ENCODE measurements at places on chromosomes 5 and 9.
A peak's percentile ranks its signal among the peaks of the same experiment; 100 is the strongest.

- no peak for DNase-seq
Measured at GRCh38 chr5:8906303-8906967, 639.4 kb downstream of the SEMA5A start.

DNA sequence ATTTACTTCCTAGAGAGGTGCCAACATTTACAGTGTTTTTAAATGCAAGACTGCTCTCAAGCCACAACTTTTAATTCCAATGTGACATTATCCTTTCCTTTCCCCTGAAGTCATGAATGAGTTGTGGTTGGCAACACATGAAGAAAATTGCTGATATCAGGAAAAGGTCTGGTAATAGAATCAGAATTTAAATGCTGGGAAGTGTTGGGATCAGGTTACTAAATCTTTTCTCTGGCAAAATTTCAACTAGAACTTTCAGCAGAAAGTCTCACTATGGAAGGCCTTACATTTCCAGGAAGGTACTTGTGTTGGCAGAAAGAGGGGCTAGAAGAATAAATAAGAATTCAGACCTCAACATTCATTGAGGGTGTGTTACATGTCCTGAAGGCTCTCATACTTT is 10.6 kb upstream of the SLC44A1 start:
- no peak for DNase-seq

DNA sequence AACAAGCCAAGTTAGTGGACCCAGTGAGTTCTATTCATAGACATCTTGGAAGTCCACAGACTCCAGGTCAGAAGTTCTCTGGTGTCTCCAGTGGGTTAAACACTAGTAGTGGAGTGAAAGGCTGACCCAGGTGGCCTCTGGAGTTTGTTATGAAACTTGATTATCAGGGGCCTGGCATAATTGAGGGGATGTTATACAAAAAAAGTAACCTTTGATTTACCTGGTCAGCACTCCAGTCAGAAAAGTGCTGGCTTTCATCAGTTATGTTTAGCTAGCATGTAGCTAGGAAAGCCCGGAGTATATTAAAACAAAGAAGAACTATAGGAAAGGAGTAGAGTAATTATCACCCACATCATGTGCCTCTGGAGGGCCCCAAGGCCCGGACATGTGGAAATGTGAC is 171.1 kb downstream of the CD180 start:
- DNase-seq: no peak

DNA sequence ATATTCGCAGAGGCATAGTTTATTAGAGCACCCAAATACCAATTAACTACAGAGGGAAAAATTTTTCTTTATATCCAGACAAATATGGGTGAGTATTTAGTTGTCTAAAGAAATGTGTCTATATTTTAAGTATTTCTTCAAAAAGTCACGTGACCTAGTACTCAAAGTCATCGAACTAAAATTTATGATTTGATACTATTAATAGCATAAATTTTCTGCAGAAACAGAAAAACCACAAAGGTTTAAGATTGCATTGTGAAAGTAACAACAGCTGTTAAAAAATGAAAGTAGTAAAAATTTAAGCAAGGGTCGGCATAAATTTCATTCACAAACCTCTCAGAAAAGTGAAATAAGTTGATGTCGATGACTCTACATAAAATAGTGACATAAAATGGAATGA is 323.9 kb upstream of the RORB start:
- no peak for DNase-seq

DNA sequence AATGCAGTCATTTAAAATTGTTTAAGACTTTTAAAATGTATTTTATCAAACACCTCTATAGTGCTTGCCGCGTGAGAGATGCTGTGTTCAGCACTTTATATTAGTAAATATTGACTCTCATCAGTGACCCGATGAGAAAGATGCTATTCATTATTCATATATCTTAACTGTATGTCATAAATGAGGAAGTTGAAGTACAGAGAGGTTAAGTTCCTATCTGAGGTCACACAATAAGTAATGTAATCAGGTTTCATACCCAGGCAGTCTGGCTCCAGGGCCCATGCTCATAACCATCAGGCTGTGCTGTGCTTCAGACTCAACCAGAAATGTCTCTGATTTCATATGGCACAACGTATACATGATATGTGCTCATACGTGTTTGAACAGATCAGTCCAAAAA is 119.0 kb downstream of the SV2C start:
- no peak for DNase-seq

DNA sequence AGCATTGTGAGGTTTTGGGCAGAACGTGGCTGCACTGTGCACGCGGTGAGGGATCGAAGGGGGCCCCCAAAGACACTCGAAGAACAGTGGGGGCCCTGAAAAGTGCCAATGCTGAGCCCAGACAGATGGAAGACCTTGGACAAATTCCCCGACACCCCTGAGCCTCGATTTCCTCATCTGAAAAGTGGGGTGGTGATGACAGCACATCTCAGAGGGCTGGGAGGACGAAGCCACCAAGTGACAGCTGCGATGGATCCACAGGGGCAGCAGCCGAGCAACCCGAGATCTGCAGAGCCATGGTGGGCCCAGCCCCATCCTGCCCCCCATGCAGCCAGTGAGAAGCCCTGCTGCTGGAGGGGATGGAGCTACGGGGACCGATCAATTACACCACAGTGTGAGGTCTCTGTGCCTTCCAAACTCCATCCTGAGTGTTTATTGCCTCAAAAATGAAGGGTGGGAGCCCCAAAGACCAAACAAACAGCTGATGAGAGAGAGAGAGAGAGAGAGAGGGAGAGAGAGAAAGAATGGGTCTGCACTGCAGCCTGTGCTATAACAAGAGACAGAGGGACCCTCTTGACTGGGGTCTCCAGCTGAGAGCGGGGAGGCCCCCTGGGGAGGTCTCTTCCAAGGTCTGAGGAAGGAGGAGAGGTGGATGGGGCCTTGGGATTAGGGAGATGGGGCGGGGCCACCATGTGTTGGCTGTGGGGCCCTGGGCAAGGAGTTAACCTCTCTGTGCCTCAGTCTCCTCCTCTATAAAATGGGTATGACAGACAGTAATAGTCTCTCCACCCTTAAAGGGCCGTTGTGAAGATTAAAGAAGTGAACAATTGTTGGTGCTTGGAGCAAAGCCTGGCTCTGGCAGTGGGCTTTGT is 134.4 kb upstream of the IER5L start:
- no peak for DNase-seq

DNA sequence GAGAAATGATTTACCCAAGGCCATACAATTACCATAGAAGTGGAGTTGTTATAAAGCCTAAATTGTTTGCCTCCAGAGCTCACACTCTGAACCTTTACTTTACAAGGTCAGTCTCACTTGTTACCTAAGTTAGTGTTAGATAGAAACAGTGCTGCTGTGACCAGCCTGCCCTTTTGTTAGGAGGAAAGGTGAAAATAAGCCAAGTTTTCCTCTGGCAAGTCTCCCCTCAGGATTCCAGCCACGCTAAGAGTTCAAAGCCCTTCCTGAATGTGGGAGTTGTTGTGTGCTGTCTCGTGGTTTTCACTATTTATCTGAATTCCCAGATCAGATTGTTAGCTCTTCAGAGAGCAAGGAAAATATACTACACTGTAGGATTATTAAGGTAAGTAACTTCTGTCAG is 260.0 kb downstream of the SGCD start:
- DNase-seq: no peak

DNA sequence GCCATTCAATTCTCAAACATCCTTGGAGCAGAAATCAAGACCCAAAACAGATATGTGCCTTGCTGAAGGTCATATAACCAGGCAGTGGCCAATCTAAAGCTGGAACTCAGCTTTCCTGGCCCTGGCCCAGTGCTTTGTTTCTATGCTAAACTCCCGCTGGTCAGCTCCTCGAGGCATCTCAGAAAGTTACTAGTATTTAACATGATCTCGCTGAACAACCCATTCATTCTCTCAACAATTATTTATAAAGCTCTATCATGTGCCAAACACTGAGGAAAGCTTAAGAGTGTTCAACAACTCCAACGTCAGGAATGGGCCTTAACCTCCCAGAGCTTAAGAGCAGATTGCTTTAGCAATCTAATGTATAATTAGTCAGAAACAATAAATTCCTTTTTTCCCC is 54.0 kb downstream of the FOXD1 start:
- peak; percentile 43 for DNase-seq

DNA sequence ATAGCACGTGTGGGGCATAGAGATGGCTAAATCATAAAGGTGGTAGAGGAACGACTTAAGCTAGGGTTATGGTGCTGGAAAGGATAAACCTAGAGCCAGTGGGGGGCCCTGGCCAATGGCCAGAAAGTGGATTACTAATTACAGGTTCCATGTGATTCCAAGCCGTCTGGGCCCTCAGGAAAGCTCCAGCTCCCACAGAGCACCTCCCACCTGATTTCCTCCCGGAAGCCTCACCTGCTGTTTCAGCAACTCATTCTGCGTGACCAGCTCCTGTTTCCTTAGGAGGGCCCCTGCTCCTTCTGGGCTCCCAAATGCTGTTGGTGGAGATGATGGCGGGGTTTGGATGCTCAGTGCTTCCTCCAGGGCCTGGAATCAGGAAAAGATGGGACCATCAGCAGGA is 16.2 kb downstream of the GPX3 start:
- peak; percentile 4 for DNase-seq

DNA sequence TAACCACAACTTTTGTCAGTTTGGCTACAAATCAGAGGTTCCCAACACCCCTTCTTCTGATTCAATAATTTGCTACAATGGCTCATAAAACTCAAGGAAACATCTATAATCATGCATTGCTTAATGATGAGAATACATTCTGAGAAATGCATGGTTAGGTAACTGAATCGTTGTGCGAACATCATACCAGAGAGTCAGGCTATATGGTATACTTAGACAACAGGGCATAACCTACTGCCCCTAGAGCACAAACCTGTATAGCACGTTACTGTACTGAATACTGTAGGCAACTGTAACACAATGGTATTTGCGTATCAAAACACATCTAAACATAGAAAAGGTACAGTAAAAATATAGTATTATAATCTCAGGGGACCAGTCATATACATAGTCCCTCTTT is 31.0 kb upstream of the RNF38 start:
- no peak for DNase-seq

GRCh38 chr9:34240006-34240405 is 61.2 kb downstream of the UBAP1 start:
- no peak for DNase-seq

- no peak for DNase-seq
Measured at GRCh38 chr9:109918339-109919163, 138.6 kb downstream of the PALM2AKAP2 start.

DNA sequence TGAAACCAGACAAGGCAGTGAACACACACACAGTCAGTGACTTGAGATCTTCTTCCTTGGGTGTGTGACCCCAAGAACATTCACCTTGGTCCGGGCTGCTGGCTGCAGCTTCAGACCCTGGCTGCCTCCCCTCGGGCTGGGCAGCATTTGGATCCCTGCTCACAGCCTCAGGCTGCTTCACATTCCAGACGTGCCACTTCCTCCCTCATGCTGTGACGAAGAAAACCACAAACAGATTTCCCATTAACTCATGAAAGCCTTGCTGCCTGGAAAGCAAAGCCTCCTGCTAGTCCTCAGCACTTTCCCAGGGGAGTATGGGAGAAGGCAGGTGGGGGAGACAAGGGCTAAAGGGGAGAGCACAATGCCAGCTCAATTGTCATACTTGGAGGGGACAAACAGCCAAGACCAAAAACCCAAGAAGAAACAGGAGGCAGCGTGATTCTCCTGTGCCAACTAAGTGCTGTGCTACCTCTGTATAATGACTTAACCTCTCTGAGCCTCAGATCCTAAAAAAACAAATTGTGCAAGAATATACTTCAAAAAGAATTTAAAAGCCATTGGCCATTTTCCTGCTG is 594.6 kb upstream of the BRINP1 start:
- no peak for DNase-seq

- peak; percentile 25 for DNase-seq
Measured at GRCh38 chr9:105694848-105695581, 674 bp downstream of the TMEM38B start.

GRCh38 chr9:2419347-2419746 is 202.2 kb upstream of the VLDLR start:
- DNase-seq: no peak

DNA sequence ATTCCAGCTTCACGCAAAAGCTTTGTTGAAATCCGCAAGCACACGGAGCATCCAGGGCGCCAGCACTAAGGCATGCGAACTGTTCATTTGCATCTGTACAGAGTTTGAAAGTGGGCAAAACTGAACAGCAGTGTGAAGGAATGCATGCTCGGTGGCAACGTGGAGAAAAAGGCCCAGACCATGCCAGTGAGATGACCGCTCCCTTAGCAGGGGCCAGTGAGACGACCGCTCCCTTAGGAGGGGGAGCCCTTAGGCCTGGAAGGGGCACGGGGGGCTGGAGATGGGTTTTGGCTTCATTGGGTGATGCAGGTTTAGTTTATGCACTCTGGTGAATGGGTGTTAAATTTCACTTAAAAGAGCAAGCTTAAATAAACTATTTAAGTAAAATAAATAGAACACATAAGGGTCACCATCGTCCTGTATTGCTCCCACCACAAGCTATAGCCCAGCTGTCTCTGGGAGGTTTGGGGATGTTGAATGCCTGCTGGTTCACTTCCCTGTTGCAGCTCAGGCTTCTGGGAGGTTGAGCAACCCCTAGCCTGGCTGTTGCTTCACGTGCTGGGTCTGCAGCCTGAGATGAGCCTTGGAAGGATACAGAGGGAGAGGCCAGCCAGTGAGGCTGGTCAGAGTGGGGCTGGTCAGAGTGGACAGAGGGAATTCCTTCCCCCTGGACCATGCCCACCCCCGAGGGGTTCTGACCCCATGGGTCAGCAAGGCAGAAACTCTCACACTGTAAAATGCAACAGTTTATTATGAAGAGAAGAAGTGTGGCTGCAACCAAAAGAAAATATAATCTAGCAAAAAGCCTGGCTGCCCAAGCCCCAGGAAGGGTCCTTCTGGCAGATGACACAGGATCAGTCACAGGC is 4.6 kb upstream of the FCN1 start:
- no peak for DNase-seq

GRCh38 chr9:95446259-95446658 is 70.5 kb downstream of the PTCH1 start:
- no peak for DNase-seq

- DNase-seq: no peak
Measured at GRCh38 chr5:133730346-133730745, 118.0 kb upstream of the FSTL4 start.

DNA sequence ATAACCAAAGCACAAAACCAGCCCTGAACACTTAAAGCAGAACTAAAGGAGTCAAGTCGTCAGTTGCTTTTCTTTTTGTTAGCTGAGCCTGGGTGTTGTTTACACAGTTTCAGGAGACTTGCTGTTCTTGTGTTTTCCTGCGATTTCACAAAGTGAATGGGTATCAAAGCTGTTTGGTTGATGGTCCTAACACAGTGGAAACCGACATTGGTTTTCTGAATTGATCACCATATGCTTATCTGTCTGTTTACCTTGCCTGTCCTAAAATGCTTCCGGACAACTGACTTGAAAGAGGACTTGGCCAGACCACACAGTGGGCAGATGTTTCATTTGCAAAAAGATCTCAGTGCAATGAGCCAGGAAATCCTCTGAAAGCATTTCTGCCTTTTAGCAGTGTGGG is 676.4 kb downstream of the PRELID2 start:
- no peak for DNase-seq

GRCh38 chr9:15155323-15155722 is 151.7 kb downstream of the TTC39B start:
- DNase-seq: no peak

GRCh38 chr9:124280176-124280691 is 22.5 kb downstream of the NEK6 start:
- no peak for DNase-seq

GRCh38 chr9:83267741-83268140 is 204.8 kb upstream of the RASEF start:
- DNase-seq: no peak

GRCh38 chr9:123353041-123353440 is 3.0 kb upstream of the CRB2 start:
- no peak for DNase-seq

GRCh38 chr5:151151793-151152192 is 5.8 kb downstream of the ANXA6 start:
- DNase-seq: no peak

- no peak for DNase-seq
Measured at GRCh38 chr9:115469841-115470240, 351.9 kb upstream of the TNC start.

Data from DMS79 treated with DMSO at 0.1 percent for 48 hours (cell line).